IPS-NIHi11 (cell line): ENCODE measurements at places on chromosomes 3 and 15.

DNA sequence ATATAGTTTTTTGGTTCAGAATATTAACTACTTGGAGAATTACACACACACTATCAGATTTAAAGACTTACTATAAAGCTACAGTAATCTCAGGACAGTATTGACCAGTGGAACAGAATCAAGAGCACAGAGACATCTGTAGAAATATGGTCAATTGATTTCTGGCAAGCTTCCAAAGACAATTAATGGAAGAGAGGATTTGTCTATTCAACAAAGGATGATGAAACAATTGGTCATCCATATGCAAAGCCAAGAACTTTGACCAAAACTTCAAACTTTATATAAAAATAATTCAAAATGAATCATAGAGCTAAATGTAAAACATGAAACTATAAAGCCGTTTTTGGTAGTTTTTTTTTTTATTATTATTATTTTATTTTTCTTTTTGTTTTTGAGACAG, 29.8 kb upstream of the MB21D2 start:
- DNase-seq: no peak

GRCh38 chr3:48835650-48836366, 11.9 kb downstream of the PRKAR2A start:
- no peak for DNase-seq

DNA sequence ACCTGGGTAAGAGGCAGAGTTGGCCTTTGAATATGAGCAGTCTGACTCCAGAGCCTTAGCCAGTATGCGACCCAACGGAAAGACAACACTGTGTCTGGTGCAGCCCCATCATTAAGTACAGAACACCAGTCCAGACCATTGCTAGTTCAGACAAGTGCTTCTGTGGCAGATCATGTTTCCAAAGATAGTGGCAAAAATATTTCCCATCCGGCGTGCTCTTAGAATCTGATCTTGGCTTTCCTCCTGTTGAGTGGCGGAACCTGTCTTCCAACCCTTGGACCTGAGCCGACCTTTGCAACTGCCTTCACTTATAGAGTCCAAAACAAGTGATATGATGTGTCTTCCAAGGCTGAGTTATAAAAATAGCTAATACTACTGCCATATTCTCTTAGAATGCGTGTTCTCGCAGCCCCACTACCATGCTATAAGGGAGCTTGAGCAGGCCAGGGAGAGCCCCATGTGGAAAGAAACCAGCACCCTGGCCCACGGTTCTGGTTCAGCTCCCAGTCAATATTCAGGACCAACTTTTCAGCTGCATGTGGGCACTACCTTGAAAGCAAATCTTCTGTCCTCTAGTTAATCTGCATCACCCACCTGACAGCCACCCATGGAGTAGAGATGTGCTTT, 322.4 kb upstream of the SLCO3A1 start:
- DNase-seq: no peak

GRCh38 chr3:61733000-61733399, 171.6 kb downstream of the PTPRG start:
- DNase-seq: no peak

DNA sequence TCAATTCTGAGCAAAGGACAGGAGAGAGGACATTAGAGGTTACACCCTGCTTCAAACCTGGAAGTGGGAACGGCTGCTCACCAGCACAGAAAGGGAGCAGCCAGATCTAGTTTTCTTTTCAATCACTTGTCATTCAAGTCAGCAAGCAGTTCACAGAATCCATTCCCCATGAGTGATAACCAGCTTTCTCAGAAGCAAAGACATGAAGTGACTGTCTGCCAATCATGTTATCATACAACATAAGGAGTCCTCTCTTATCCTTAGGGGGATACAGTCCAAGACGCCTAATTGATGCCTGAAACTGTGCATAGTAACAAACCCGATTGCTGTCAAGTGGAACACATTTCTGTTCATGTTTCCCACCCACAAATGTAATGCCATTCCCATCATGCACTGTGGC, 54.7 kb downstream of the FAM98B start:
- no peak for DNase-seq

- DNase-seq: no peak
These were observed 46.4 kb upstream of the USP3 start for GRCh38 chr15:63458026-63458425.

DNA sequence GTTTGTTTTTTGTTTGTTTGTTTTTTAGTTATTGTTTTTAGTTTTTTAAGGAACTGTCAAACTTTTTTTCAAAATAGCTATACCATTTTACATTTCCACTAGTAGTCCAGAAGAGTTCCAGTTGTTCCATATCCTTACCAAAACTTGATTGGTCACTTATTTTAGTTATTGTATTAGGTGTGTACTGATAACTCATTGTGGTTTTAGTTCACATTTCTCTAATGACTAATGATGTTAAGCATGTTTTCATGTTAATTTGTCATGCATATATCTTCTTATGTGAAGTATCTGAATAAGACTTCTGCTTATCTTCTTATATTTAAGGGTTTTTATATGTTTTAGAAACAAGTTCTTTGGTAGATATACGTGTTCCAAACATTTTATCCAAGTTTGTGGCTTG, 89.5 kb downstream of the CD200R1L start:
- DNase-seq: no peak

DNA sequence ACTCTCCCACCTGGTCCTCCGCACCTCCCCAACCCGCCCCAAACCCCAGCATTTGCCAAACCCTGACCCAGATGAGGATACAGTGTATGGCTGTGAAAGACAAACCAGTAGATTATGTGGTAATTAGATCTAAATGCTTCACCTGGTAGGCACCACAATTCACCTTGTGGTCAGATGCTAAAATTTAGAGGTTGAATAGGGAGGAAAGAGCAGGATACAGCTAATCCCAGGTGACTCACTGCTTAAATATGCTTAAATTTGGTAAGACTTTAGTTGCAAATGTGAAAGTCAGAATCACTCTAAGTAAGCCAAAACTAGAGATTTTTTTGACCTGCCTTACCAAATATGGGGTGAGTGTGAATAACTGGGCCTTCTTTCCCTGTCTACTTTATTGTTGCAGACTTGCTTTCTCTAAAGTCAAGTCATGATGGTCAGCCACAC, 105.5 kb downstream of the MME start:
- peak; percentile 19 for DNase-seq

DNA sequence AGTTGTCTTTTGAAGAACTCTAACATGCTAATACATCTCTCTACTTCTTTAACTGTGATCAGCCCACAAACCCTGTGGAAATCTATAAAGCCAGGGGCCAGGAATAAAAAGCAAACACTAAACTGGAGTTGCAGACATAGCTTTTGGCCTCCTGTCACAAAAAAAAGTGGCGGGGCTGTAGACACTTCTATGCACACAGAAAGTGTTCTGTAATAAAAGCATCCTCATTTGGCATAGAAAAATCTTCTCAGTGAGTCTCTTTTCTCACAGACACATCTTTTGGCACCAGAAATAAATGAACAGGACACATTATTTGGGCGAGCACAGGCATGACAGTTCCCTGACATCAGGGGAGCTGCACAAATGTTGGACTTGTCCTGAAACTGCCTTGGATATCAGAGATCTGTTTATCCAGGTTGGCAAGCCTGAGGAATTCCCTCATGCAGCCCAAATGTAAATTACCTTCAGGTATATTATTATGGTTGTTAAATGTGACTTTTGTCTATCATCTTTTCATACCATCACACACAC, 355.4 kb downstream of the FGF12 start:
- DNase-seq: no peak
